HFFc6 (cell line): ENCODE measurements at places on chromosomes 6 and 20.

DNA sequence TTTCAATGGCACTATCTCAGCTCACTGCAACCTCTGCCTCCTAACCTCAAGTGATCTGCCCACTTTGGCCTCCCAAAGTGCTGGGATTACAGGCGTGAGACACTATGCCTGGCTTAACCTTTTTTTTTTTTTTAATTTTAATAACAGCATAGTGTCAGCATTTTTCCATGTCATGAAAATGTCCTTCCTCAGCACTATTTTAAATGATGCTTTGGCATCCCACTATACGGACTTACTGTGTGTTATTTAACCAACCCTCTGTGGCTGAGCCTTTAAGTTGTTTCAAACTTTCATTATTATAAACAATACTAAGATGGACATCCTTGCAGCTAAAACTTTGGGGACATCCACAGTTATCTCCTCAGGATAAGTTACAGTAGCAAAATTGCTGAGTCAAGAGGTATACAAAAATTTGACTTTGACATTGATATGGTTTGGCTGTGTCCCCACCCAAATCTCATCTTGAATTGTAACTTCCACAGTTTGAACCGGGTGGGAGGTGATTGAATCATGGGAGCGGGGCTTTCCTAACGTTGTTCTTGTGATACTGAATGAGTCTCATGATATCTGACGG lies 123.8 kb upstream of the JARID2 start:
- DNase-seq = no peak

- DNase-seq = no peak
Measured at GRCh38 chr20:45291526-45291925, 15.1 kb upstream of the RBPJL start.

GRCh38 chr6:81802356-81802755 lies 49.9 kb upstream of the TENT5A start:
- no peak for DNase-seq

- no peak for DNase-seq
Measured at GRCh38 chr6:16632101-16632500, 129.2 kb downstream of the ATXN1 start.

DNA sequence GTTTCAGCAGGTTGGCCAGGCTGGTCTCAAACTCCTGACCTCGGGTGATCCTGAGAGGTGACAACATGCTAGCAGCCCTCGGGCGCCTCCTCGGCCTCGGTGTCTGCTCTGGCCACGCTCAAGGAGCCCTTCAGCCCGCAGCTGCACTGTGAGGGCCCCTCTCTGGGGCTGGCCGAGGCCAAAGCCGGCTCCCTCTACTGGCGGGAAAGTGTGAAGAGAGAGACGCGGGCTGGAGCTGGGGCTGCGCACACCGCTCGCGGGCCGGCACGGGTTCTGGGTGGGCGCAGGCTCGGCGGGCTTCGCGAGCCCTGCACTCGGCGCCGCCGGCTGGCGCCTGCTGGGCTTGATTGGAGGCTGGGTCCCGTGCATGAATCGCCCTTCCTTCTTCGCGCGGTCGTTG lies 80.8 kb upstream of the RBM24 start:
- DNase-seq = no peak

DNA sequence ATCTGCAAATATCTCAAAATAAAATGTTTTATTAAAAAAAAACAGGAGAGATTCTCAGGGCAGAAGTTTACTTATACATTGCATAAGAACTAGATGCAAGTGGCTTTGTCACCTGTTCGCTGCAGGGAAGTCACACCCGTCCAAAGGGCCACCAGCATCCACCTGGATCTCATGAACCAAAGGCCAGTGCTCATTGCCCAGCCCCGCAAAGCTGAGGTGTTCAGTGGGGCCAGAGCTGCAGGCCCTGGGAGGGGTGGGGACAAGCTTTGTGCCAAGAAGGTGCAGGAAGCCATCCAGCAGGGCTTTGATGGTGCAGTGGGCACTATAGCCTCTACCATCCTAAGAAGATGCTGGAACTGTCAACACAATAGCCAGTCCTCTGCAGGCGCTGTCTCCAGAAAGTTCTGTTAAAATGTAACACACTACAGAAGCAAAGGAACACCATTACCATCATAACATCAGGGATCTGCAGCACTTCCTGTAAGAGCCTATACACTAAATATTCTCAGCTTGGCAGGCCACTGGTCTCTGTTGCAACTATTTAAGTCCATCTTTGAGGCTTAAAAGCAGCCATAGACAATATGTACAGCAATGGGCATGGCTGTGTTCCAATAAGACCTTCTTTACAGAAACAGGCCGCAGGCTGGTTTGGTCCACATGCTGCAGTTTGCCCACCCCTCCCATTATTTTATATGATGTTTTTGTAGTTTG lies 15.7 kb upstream of the CD93 start:
- no peak for DNase-seq

DNA sequence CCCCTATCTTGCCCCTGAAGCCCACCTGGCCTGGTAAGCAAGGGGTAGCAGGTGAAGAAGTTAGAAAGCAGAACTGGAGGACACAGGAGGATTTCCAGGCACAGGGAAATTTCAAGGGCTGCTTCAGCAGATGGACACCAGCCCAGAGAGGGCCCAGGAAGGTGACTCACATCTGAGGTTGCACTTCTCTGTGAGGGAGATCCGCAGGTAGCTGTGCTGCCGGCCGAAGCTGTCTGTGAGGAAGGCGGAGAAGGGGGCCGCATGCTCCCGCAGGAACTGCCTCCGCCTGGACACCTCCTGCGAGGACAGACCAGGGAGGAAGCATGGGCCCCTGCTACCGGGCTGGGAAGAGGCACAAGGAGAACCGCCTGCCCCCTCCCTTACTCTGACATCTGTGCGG lies 7.1 kb downstream of the MOCS1 start:
- peak; percentile 5 for DNase-seq

DNA sequence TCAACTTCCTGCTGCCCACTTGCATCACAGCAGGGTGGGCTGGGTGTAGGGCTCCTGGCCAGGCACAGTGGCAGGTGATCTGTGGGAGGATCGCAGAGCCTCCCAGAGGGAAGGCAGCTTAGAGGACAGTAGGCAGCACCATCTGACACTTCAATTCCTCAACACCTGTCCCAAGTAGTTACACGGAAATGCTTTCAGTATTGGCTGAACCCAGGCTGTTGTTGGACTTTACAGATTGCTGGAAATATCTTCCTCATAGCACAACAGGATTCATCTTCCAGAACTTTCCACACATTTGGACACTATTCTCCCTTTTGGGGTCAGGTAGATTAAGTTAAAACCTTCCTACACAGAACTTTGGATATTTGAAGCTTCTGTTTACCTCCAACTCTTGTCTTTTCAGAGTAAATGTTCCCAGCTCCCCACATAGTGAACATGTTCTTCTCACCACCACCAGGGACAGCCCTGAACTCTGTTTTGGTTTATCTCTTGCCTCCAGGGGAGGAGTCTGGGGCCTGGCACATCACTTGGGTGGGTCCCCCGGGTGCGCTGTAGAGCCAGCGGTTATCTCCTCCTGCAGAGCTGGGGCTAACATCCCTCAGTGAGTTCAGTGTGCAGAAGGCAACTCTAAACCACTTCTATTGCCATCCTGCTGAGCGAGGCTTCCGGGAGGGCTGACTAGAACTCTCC lies 3.5 kb upstream of the SLC22A2 start:
- DNase-seq = no peak

GRCh38 chr6:167907837-167908681 lies 81.3 kb downstream of the AFDN start:
- peak; percentile 32 for DNase-seq
